ENCODE measurements at places on chromosomes 1 and 21.

DNA sequence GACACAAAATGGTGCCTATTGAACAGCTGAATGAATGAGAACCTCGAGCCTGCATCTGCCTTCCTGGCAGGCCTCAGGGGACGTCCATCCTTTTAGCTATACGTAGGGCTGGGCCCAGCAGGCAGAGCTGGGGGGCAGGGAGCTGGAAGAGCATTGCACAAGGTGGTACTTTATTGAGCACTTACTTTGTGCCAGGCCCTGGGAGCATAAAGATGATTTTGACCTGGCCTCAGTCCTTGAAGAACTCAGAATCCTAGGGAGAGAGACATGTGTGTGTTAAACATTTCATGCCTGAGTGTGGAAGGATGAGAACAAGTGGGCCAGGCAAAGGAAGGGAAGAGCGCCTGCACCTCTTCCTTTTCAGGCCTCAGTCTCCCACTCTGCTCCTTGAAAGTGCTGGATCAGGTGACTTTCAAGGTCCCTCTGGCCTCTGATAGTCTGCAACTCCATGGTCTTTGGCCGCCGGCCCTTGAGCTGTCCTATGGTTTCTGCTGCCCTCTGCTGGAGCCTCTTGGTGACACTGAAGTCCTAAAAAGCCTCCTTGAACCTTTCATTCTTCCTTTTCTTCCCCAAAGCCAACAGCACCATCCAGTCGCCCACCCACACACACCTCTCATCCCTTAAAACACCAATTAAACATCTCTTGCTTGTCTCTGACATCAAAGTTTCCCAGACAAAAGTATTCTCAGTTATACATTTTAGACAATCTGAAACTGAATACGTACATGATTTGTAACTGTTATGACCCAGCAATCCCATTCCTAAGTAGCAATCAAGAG lies 3.5 kb upstream of the PEAR1 start:
- DNase-seq: peak; percentile 15

- no peak for DNase-seq
These were observed 5.5 kb upstream of the ST6GALNAC3 start for GRCh38 chr1:76068953-76069561.

GRCh38 chr1:101587741-101588140 lies 350.9 kb downstream of the S1PR1 start:
- no peak for DNase-seq

DNA sequence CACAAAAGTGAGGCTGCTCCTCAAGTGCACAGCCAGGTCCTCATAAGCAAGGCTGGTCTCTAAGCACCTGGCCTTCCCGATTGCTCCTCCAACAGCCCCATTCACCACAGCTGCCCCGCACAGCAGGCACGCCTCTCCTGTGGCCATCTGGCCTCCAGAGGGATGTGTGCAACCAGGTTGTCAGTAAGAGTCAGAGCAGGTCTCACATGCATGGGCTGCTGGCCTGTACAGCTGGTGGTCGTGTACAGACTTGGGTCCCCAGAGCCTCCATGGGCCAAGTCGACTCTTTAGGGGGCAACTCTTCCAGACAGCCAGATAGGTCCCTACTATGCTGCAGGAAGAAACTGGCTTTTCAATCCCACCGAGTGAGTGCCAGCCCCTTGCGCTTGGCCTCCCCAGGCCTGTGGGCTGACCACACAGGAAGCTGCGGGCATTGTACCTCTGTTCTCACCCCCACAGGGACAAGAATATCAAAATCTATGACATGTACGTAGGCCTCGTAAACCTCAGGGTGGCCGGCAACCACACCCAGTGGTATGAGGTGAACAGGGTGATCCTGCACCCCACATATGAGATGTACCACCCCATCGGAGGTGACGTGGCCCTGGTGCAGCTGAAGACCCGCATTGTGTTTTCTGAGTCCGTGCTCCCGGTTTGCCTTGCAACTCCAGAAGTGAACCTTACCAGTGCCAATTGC lies 1.4 kb downstream of the PRSS38 start:
- DNase-seq: no peak

DNA sequence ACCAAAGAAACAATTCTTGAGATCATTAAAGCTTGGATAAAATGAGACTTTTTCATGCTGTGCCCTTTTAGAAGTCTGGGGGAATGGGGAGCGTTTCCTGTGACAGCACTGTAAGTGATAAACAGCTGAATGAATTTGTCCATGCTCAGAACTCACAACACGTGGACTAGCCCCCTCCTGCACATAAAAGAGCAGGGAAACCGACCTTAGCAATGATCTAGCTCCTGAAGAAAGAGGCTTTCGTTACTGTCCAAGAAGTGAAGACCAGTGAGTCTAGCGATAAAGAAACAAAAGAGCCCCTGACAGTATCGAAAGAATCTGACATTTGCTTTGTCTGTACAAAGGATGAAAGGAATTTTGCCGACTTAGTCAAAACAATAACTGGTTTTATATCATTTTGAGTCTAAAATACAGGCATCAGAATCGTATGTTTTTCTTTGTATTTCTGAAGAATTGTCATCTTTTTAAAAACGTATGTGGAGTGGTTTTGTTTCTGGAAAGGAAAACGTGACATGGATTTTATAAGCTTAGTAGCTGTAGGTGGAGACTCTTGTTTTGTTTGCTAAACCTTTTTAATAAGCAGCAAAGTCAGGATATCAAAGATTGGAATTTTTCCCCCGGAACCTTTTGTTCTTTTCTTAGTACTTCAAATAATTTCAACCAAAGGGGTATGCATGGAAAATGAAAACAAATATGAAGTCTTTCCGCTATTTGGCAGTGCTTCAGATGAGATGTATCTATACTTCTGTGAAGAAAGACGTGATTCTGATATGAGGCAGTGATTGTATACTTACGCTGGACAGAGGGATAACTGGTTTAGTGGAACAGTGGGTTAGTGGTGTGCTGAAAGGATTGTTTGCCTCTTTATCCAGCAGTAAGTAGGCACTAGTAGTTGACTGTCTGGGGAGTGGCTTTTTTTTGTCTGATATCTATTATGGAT lies 61.0 kb downstream of the MAST2 start:
- no peak for DNase-seq

DNA sequence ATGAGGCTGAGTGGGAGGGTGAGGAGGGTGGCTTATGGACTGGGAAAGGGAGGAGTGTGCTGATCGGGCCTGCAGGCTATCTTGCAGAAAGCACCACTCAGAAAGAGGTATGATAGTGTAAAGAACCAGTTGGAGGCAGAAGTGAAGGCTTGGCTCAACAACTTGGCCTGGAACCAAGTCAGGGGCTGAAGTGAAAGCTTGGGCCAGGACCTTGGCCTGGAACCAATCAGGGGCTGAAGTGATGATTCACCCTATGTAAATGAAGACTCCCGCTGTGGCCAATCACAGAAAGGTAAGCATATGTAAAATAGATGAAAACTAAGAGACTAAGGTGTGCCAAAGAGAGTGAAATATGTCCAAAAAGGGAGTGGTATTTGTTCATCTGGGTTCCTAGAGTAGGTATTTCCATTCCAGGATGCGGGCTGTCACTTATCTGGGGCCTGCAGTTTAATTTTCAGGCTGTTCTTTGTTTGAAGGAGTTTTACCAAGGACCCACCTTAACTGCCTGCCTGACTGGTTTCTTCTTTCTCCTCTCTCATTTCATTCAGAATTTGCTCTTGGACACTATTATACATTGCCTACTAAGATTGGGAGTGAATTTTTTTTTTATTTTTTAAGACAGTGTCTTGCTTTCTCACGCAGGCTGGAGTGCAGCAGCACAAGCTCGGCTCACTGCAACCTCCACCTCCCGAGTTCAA lies 5.1 kb upstream of the RFX5 start:
- DNase-seq: no peak

DNA sequence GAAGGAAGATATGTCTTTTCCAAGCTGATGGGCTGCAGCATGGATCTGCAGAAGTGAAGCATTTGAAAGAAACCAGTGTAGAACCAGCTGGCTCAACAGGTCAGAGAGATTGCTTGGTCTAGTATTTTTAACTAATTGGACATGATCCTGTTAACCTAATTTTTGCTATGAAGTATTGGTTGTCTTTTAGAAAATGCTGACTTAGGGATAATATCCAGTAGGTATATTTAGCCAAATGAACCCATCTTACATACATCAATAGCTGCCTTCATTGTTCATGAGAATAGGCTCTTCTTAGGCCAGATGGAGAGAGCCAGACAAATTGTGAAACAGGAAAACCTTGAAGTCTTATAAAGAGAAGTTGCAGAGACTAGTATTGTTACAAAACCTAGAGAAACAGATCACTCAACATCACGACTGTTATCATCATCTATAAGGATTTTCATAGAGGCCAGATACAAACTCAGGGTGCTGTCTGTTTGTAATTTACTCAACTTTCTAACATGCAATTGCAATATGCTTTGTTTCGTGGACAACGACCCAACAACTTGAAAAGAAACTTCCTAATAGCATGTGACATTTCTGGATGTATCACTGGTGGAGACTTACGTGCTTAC lies 148.2 kb downstream of the DISC1 start:
- no peak for DNase-seq

DNA sequence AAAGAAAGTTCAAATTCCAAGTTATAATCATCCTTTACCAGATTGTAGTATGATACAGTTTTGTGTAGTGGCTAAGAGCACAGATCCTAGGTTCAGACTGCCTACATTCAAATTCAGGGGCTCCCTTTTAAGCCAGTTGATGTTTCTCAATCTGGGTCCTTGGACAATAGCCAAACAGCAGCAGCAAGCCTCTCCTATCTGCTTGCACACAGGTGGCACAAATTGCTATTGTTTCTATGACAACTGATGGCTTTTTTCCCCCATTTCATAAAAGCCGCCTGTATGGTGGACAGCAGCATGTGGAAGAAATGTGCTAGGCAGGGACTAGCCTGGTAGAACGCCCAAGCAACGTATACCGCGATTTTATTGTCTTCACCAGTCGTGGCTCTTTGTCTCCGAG lies 76.5 kb downstream of the S1PR1 start:
- no peak for DNase-seq

- no peak for DNase-seq
These were observed 68.3 kb downstream of the ADARB1 start for GRCh38 chr21:45142469-45143308.

- no peak for DNase-seq
These were observed 11.6 kb downstream of the SDCCAG8 start for GRCh38 chr1:243267471-243267880.

DNA sequence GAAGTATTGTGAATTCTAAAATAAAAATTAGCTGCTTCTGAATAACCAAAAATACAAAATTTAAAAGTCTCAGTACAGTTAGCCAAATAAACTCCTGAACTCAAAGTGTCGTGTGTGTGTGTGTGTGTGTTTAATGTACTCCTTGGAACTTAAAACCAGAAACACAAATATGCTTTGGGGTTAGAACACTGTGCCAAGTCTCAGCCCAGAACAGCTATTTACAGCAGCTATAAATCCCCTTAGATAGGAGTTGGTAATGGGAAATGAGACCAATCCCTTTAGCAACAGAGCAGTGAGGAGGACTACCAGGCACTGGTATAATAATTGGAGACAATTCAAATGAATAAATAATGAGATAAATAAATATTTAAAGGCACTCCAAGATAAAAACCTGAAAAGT lies 83.1 kb downstream of the PATJ start:
- no peak for DNase-seq

- DNase-seq: no peak
These were observed 6.8 kb downstream of the CPT2 start for GRCh38 chr1:53203466-53203865.

DNA sequence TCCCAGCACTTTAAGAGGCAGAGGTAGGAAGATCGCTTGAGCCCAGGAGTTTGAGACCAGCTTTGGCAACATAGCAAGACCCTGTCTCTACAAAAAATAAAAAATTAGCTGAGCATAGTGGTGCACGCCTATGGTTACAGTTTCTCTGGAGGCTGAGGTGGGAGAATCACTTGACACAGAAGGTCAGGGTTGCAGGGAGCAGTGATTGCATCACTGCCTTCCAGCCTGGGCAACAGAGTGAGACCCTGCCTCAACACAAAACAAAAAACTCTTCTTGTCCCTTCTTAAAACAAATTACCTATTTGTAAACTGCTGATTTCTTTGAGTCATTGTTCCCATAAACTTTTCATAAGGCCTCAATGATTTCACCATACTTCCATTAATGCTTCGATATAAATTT lies 18.7 kb downstream of the PRKAA2 start:
- no peak for DNase-seq

- DNase-seq: no peak
These were observed 135.6 kb downstream of the ST6GALNAC3 start for GRCh38 chr1:76210160-76210559.

- no peak for DNase-seq
These were observed 4.3 kb downstream of the TSPAN2 start for GRCh38 chr1:115084902-115085511.

DNA sequence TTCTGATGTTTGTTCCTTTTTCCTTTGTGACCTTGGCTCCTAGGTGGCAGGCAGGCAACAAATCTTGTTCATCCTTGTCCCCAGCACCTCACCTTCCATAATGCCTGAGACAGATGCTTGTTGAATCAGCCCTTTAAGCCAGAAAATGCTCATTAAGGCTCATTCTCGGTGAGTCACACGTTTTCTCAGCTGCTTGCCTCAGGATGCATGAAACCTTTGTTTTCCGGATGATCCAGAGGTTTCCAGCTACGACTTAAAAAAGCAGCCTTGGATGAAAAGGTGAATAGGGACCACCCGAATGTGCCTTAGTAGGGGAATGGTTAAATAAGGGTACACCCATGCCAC lies 4.6 kb upstream of the ATP13A2 start:
- no peak for DNase-seq

GRCh38 chr1:164643018-164643417 lies 84.0 kb downstream of the PBX1 start:
- no peak for DNase-seq

GRCh38 chr1:208793861-208794345 lies 549.7 kb upstream of the PLXNA2 start:
- DNase-seq: no peak

GRCh38 chr1:233879841-233880240 lies 24.6 kb upstream of the SLC35F3 start:
- DNase-seq: no peak

GRCh38 chr1:46446646-46447498 lies 42.8 kb upstream of the DMBX1 start:
- peak; percentile 23 for DNase-seq

GRCh38 chr1:198776602-198777029 lies 137.8 kb downstream of the PTPRC start:
- no peak for DNase-seq

DNA sequence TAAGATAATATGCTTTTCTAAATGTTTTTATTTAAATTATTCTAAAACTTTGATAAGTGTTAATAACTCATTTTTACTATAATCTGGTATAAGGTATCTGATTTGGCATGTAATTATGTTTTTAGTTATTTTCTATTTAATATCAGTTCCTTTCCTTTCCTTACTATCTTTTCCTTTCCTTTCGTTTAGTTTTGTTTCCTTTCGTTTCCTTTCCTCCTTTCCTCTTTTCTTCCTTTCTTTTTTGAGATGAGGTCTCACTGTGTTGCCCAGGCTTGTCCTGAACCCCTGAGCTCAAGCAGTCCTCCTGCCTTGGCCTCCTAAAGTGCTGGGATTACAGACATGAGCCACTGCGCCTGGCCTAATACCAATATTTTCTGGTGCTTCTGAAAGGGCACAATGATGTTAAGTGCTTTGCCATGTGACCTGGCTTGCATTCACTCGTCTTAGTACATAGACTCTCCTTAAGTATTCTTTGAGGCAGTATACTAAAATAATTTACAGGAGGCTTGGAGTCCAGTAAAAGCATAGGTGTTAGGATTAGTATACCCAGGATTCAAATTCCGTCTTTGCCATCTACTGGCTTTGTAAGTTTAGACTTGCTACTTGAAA lies 18.7 kb downstream of the MIER1 start:
- DNase-seq: no peak
